ENCODE measurements at places on chromosomes 4 and X. TPM values are rescaled to one million over a fixed set of nuclear protein-coding genes. Genes with fewer than 3 reads are reported as not detected.

DNA sequence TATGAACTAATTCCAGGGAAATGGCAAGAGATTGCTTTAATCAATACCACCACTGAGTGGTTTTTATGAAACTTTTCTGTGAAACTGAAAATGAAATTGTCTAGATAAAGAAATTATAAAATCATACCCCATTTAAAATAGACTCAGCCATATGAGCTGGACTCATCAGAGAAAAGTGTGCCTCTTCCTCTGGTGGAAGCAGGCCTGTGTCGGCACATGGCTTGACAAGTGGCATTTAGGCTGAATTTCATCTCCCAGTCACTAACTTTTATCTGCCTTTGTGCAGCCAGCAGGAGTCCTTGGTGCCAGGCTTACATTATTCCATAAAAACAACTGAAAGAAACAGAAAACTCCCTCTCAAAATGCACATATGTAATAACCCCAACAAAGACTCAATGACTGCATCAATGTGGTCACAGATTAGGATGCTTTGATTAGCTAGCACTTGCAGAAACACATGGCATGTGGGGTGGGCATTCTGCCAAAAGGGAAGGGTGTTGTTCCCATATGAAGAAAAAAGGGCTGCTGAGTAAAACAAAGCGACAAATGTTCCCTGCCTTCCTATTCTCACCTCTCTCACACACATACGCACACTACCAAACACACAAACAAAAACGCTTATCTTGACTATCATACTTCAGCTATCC, 232.3 kb downstream of the PABPC4L start:
- DNase-seq, result no peak

DNA sequence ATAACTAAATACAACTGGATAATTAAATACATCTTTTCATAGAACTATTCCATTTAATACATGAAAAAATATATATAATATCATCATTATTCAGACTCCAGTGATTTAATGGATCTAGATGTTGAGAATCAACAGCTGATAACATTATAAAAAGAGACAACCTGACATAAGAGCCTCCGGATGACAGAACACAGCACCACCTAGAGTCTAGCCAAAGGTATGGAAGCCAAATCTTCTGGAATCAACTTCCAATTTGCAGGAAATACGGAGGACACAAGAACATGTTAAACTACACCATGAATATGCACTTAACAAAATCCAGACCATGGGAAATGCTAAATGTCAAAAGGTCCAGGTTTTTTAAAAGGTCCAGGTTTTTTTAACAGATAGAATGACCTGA, 55.0 kb downstream of the LRBA start:
- DNase-seq, result no peak

DNA sequence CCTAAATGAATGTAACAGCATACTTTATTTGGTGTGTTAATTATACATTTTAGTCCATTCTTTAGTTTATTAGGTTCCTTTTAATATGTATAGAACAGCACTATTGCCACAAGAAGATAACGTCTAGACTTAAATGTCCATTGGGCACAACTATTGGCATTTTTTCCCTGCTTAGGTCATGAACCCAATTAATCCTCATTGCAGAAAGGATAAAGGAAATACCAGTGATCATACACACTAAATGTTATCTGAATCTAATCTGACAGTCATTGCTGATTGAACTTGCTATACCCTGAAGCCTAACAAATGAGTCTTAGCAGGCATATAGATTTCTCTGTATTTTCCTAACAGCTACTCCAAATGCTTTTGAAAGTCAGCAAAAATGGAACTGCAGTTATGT, 2250.0 kb upstream of the AGA start:
- no peak for DNase-seq

GRCh38 chr4:110669663-110670062, 46.8 kb upstream of the PITX2 start:
- DNase-seq, result no peak

- DNase-seq, result no peak
Measured at GRCh38 chr4:41573502-41574001, 35.6 kb downstream of the LIMCH1 start.

DNA sequence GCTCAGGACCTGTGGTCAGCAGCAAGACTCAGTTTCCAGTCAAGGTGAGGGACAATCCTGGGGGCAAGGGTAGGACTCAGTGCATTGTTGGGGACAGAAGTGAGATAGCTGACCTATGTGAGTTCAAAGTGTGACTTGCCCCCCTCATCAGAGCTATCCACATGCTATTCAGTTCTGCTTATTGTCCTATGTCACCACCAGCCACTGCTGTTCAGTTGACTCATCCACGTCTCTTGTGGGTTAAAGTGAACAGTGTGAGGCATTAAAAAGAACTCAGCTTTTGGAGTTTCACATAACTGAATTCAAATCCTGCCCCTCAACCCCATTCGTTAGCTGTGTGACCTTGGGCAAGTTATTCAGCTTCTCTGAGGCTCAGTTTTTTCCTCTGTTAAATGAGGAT, 4.4 kb upstream of the APLN start:
- no peak for DNase-seq

DNA sequence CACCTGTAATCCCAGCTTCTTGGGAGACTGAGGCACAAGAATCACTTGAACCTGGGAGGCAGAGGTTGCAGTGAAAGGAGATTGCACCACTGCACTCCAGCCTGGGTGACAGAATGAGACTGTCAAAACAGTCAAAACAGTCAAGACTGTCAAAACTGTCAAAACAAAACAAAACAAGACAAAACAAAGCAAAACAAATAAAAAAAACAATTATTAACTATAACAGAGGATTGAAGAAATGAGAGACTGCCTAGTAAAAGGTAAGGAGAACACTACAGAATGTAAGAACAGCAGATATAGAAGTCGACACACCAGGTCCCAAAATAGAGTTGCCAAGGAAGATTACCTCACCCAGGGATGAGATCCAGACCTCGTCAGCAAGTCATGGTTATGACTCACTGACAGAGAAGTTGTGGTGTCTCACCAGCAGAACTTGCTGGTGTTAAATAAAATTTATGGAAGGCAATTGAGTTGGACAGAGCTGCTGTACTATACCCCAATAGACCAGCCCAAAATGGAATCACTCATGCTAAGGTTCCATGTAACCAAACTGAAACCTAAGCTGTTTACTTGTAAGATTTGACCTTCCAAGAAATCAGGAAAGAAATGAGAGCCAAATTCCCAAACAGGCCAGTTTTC, 32.1 kb upstream of the GK start:
- no peak for DNase-seq

DNA sequence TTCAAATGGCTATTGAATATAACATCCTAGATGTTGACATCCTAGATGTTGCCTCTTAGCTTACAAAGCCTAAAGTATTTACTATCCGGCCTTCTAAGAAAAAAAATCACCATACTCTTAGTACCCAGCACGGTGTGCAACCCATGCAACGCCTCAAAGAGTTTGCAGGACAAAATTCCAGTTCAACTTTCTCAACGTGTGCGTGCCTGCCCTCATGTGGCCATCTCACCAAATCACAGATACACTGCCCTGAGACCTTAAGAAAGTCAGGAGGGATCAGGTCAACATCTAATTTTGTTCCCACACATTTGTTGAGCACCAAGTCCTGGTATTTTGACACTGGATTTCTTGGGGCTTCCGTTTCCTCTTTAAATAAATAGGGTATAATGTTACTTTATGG, 68.3 kb downstream of the CRMP1 start:
- no peak for DNase-seq

DNA sequence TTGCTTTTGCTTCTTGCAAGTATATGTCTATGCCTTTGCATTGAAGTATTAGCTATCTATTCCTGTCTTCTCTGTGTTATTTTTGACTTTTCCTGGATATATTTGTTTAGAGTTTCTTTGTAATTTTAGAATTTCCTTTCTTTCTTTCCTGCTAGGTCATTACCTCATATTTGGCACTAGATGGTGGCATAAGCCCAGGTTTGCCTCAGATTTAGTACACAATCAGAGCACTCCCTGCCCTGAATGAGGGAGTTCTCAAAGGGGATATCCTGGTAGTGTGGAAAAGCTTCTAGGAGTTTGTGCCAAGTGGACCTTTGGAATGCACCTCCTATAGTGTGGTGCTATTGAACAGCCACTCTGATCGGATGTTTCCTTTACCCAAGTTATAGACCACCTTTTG, 181.6 kb downstream of the UGT8 start:
- no peak for DNase-seq

ZFP92 gene
- total RNA-seq, result 0.10 TPM

RHOXF2 gene
- total RNA-seq, result 0.25 TPM

ODAPH gene
- total RNA-seq, result not detected

CT83 gene
- not detected for total RNA-seq

GAGE1 gene
- not detected for total RNA-seq

NAT8L gene
- 0.17 TPM for total RNA-seq

SPANXC gene
- total RNA-seq, result not detected

COL4A5 gene
- 7.0 TPM for total RNA-seq

IDH3G gene
- 80.6 TPM for total RNA-seq

SPANXN4 gene
- total RNA-seq, result not detected
